ENCODE measurements at places on chromosomes 1 and 21.

DNA sequence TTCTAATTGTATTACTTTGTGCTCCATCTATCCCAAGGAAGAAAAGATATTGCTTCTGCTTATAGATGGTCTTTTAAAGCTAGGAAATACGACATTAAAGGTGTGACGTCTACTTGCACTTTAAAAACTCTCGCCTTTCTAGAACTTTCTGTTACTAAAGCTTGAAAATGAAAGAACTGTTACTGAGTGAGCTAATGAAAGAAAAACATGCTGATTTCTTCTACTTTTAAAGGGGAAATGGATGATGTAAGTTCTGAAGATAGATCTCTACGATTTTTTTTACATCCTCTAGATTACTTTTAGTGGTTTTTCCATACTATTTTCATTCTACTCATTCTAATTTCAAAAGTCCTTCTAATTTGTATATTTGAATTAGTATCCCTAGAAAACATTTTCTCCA, 387.5 kb downstream of the USP25 start:
- no peak for DNase-seq

DNA sequence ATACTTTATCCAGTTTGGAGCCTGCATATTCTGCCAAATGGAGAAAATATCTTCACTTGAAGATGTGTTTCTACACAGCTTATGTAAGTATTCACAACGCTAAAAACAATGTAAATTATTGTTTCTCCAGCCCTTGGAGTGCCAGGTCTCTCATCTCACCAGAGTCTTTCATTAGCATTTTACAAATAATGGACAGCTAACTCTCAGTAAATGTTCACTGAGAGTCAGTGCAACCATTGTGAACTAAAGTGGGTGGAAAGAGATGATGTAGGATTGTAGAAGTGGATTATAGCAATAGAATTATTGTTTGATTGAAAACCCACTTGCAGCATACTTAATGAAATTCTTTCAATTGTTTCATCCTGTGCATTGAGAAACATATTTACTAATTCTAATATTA, 8.3 kb upstream of the FAM177B start:
- no peak for DNase-seq

- no peak for DNase-seq
Measured at GRCh38 chr1:217193151-217193550, 437.7 kb downstream of the GPATCH2 start.

- DNase-seq, result peak; percentile 62
Measured at GRCh38 chr1:202343652-202344349, 2.1 kb upstream of the UBE2T start.

GRCh38 chr1:226821719-226822085, 48.7 kb upstream of the PSEN2 start:
- DNase-seq, result no peak

GRCh38 chr1:242184955-242185354, 186.1 kb upstream of the MAP1LC3C start:
- no peak for DNase-seq

DNA sequence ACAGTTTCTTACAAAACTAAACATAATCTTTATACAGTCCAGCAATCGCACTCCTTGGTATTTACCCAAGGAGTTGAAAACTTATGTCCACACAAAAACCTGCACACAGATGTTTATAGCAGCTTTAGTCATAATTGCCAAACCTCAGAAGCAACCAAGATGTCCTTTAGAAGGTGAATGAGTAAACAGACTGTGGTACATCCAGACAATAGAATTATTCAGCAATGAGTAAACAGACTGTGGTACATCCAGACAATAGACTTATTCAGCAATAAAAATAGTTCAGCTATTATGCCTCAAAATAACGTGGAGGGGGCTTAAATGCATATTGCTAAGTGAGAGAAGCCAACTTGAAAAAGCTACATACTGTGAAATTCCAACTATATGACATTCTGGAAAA, 87.0 kb upstream of the GALNT2 start:
- DNase-seq, result no peak

- DNase-seq, result no peak
Measured at GRCh38 chr1:117925981-117926380, 3.4 kb downstream of the GDAP2 start.

DNA sequence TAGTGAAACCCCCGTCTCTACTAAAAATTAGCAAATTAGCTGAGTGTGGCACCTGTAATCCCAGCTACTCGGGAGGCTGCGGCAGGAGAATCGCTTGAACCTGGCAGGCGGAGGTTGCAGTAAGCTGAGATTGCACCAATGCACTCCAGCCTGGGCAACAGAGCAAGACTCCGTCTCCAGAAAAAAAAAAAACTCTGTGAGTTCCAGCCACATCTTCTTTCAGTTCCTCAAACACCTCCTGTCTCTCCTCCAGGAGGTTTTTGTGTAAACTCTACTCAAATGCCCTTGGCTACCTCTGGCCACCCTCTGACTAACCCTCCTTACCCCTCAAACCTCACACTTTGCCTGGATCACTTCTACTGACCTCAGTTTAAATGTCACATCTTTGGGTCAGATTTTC, 38.1 kb downstream of the RCSD1 start:
- no peak for DNase-seq

DNA sequence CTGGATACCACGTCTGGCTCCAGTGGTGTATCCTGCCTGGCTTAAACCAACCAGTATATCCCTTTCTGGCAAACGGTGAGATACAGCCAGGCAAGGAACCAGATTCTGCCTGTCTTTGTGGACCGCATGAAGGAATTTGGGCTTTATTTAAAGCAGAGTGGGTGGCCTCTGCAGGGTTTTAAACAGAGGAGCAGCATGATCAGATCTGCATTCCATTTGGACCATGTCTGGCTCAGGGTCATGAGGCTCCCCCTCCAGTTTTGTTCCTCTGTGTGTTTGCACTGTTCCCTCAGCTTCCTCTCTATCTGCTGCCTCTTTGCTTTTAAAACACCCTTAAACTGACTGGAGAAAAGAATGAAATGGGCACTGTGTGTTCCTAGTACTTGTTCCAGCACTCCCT, 195.0 kb downstream of the GIPC2 start:
- no peak for DNase-seq

DNA sequence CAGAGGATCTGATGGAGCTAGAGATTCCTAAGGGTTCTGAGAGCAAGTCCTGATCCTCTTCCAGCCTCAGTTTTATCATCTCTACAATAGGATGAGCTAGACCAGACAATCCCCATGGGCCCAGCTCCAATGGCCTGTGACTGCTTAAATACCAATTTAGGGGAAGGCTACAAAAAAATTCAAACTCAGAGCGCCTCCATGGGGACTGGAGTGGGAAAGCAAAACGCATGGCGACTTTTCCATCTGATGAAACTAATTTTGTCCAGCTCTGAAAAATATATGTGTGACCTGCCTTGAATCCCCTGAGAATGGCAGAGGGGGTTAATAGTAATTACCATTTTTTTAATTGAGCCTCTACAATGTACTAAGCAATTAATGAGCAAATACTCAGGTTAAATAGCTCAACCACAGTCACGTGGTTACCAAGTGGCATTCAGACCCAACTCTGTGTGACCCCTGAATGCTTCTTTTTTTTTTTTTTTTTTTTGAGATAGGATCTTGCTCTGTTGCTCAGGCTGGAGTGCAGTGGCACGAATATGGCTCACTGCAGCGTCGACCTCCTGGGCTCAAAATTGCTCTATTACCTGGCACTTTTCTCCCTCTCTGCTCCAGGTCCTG, 8.4 kb downstream of the EXTL1 start:
- no peak for DNase-seq

DNA sequence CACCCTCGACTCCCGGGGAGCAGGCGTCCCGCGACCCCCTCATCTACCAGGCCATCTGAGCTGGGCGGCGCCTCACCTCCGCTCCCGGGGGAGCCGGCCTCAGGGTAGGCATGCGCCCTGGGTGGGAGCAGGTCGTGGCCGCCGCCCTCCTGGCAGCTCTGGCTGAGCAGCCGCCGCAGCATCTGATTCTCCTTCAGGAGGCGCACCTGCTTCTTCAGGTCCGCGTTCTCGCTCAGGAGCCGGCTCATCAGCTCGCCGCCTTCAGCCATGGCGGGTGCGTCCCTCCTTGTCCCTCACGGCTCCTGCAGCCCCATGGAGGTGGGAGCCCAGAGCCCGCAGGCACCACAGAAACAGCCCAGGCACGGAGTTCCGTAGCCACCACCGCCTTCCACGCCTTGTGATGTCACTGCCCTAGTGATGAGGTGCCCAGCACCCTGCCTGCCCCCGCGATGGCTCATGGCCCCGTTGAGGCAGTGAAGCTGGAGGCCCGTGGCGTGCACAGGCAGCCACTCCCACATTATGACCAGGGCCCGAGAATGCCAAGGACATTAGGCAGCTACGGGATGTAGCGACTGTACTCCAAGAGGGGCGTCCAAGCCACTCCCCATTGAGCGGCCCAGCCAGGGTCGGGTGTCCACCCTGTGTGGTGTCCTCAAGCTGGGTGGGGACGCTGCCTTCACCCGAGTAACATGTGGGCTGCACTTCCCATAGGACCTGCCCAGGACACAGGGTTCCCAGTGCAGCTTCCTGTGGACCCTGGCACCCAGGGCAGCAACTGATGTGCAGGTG, 1.5 kb downstream of the SPATC1L start:
- peak; percentile 85 for DNase-seq

- DNase-seq, result peak; percentile 56
Measured at GRCh38 chr1:1594602-1595260, 5.2 kb downstream of the FNDC10 start.

- DNase-seq, result no peak
Measured at GRCh38 chr1:111234866-111235265, 7.4 kb downstream of the CHI3L2 start.

DNA sequence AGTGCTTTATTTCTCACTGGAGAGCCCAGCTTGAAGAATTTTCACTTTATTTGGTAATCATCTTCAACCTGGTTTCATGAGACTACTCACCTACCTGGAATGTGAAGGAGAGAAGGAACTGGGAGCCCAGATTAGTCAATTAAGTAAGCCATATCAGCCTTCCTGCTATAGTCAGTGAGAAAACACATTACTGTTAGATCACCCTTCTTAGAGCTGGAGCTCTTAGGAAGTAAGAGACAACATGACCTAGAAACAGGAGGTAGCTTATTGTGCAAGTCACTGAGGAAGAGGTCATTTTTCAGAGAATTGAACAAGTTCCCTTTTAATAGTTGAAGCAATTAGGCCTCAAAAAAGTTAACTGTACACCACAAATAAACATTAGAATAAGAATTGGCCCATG, 49.2 kb upstream of the TEKT2 start:
- DNase-seq, result no peak

DNA sequence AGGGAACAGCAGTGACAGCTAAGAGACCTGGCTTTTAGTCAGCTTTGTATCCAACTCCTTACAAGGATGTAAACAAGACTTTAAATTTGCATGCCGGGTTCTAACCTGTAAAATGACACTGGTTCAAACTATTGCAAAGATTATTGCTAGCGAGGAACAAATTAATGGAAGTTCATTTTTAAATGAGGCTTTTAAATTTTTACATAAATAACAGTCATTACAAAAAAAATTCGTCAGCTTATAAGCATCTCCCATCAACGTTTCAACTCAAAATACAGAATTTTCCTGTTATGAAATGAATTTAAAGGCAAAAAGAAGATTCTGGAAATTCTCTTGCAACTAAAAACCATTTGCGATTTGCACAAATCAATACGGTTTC, 668 bp downstream of the KIF14 start:
- DNase-seq, result no peak

- no peak for DNase-seq
Measured at GRCh38 chr1:115757326-115757725, 11.2 kb downstream of the CASQ2 start.

DNA sequence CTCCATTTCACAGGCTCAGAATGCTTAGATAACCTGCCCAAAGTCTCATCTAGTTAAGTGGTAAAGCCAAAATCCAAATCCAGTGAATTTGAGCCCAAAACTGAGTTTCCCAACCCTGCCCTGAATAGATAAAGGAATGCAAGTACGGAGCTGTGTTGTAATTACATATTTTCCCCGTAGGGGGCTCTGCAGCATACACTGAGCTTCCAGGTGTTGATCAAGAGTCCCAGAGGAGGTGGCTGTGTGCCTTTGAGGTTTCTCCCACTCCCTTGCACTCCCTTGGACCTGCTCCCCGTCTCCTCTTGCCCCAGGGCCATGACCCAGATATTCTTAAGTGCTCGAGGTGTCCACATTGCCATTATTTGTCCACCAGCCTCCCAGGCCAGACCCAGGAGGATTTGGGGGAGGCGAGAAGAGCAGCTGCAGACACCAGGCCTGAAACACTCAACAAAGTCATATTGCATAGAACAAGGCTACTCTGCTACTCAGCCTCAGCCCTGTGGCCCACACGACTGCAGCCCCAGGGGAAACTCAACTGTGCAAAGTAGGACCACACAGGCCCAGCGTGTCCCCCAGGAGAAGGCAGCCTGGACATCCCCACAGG, 18.4 kb upstream of the LY9 start:
- DNase-seq, result peak; percentile 2

DNA sequence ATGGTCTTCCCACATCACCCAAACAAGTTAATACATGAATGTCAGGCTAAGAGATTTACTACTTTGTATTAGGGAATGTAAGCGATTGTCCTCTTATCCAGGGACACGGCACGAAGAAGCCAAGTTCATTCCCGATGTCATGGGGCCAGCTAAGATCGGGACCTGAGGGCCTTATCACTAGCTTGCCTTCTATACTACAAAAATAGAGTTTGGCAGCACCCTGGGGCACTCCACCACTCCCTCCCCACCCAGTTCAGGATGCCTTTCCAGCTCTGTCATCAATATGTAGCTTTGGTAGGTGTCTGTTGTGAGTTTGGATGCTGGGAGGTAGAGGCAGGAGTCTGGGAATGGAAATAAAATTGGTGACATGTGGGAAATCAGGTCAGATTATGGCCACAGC, 197.5 kb downstream of the ATG4C start:
- DNase-seq, result no peak

DNA sequence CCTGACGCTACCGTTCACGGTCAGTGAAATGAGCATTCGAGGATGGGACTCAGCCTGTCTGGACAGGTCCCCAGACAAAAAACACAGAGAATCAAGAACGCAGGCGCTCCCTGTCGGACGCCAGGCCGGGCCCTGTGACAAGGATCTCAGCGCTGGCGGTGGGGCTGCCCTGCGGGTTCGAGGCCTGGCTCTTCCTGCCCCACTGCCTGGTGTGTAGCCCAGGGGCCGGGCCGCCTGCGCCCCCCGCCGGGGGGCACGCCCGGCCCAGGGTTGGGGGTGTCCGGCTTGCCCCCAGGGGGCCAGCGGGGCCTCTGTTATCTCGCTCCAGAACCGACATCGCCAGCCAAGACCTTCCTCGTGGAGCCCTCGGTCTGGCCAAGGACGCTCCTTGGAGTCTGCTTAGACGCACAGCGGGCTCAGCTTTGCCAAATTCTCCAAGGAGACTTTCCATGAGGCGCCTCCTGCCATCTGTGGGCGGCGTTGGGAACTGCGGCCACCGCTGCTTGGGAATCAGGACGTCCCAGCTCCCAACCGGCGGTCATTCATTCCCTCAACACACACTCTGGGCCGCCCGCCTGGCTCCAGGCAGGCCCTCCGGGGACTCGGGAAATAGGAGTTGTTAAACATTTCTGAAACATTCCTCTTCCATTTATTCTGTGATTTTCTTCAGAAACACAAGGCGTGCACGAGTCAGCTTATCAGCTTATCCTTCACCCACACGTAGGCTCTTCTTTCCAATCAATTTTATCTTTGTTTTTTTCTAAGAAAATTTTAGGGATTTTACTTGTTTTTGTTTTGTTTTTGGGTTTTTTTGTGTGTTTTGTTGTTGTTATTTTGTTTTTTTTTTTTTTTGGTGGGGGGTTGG, 11.3 kb upstream of the RIPK4 start:
- peak; percentile 52 for DNase-seq

GRCh38 chr1:193593147-193593885, 406.9 kb upstream of the B3GALT2 start:
- no peak for DNase-seq
